ENCODE measurements at places on chromosomes 1 and 21. TPM values are rescaled to one million over a fixed set of nuclear protein-coding genes. Genes with fewer than 3 reads are reported as not detected.

Gene ESPN
- total RNA-seq, result 81.6 TPM

Gene CYP4B1
- not detected for total RNA-seq

DNA sequence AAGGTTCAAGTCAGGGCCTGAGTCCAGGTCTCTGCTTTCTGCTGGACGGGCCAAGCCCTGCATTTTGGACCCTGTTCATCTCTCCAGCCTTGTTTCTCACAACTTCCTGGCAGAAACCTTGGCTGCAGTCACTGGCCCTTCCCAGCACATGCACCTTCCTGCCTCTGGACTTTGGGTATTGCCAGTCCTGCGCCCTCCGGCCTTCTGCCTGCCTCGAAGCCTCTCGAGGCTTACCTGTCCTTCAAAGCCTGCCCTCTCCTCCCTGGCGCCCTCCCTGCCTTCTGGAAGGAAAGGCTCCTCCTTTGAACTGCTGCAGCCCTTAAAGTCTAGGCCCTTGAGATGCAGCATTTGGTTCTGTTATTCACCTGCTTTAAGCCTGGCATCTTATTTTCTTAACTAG, 52.8 kb downstream of the HTR6 start:
- H3K36me3 ChIP-seq, result no peaks in the 10 kb centered on the region
- H3K27ac ChIP-seq, result no peak overlapping the region
- no peak for DNase-seq

GRCh38 chr1:207807326-207807689, 55.5 kb downstream of the CD46 start:
- no peak overlapping the region for H3K4me3 ChIP-seq
- H3K27ac ChIP-seq, result peak overlapping the region; percentile 91
- H3K36me3 ChIP-seq, result peaks cover 65% of the 10 kb centered on the region
- no peaks in the 10 kb centered on the region for H3K27me3 ChIP-seq

DNA sequence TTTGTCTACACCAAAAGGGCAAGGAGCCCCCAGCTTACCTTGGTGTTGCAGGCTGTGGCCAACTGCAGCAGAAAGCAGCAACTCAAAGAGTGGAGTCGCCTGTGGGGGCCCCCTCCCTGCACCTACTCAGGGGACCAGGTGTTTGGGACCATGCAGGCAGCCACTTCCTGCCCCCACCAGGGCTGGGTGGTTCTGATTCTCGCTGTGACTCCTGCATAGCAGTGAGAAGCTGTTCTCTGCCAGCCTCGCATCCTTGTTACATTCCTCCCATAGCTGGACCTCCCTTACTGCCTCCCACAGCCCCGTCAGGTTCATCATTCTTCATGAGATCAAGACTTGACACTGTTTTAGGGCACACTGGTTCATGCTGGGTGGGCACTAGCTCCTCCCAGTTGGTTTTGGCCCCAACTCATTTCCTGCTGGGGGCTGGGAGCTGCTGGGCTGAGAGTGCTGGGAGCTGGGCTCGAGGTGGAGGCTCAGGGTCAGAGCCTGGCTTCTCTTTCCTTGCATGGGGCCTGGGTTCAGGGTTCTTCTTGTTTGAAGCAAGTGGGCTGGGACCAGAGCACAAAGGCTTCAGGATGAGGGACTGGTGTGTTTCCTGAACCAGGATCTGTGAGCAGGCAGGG, 146.9 kb upstream of the C1orf174 start:
- no peaks in the 10 kb centered on the region for H3K4me1 ChIP-seq
- H3K36me3 ChIP-seq, result no peaks in the 10 kb centered on the region

Gene OR2T10
- total RNA-seq, result not detected

- no peak overlapping the region for H3K27ac ChIP-seq
- peaks cover 8% of the 10 kb centered on the region for H3K4me1 ChIP-seq
- no peaks in the 10 kb centered on the region for H3K27me3 ChIP-seq
- no peaks in the 10 kb centered on the region for H3K36me3 ChIP-seq
- DNase-seq, result no peak
These were observed 82.4 kb upstream of the HOOK1 start for GRCh38 chr1:59732214-59732955.

Gene REN
- total RNA-seq, result 0.35 TPM

Gene RIMS3
- total RNA-seq, result 0.53 TPM

Gene ANKRD34A
- total RNA-seq, result 0.88 TPM

DNA sequence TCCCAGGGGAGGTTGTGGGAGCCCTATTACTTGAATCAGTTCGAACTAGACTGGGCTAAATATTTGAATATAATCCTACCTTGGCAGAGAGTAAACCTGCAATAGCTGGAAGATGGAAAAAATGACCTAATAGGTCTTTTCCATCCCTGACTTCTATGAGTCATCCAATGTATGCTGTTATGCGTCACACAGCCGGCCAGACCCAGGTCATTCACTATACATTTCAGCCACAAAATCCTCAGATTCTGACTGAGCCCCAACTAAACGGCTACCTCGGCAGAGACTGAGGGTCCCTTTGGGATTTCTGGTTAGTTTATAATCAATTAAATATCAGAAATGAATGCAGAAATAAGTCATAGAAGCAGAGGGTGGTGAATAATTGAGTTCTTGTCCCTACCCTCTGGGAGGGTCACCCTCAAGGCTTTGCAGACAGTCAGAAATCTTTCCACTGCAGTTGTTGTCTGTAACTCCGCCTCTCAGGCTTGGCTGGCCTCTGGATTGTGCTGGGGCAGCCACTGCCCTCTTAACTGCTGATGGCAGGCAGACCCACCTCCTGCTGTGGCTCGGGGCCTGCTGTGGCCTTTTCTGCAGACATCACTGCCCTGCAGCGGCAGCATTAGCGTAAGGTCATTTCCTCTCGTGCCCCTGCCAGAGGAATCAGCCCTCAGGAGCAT, 240.5 kb downstream of the TGFB2 start:
- H3K4me3 ChIP-seq, result no peak overlapping the region
- DNase-seq, result no peak
- H3K4me1 ChIP-seq, result no peaks in the 10 kb centered on the region
- H3K27ac ChIP-seq, result no peak overlapping the region

GRCh38 chr1:63626222-63626621, 33.0 kb downstream of the PGM1 start:
- no peak for DNase-seq
- H3K4me1 ChIP-seq, result peaks cover 43% of the 10 kb centered on the region
- no peak overlapping the region for H3K27ac ChIP-seq
- H3K4me3 ChIP-seq, result no peak overlapping the region
